Choroid plexus epithelial cell (primary cell): ENCODE measurements at places on chromosomes 7 and 10.

DNA sequence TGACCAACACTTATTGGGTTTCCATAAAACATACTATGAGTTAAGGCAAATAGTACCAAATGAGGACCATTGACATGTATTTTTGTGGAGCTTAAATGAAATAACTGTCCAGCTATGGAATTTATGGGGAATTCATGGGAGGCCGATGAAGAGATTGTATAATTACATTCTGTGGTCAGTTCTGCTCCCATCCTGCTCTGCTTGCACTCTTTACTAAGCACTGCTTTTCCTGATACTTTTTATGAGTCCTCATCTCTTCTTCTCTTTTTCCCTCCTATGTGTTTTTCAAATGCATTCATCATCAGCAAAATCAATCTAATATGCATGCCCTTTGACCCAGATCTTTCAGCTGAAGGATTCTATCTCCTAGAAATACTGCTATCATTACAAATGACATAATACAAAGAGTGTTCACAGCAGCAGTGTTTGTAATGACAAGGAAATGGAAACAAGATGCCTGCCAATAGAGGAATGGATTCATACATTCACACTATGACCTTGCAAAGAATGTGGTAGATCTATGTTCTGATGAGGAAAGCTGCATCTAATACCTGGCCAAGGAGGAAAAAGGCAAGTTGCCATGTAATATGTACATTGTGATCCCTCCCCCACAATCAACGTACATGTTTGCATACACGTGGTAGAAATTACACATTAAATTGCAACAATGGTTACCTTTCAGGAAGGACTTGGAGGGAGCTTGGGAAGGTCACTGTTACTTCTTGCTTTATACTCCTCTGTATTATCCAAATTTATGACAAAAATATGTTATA, 73.9 kb downstream of the PCGF5 start:
- DNase-seq: no peak

- no peak for DNase-seq
Measured at GRCh38 chr10:86755454-86755739, 1.0 kb upstream of the BMPR1A start.

DNA sequence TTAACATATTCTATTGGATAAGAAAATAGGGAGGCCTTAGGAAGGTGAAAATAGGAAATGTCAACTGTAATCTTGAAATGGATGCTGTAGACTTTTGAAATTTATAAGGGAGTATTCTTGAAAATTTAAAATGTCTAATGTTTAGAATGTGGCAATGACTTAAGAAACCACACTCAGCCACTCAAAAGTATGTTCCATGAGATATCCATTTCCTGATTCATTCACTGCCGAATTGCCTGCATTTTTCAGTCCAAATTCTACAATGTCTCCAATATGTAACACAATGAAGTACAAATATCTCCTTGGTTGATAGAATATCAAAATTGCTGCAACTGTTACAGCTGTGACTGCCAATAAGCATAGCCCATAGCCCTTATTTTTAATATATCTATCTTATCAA, 25.9 kb downstream of the PRKG1 start:
- DNase-seq: peak; percentile 24

- peak; percentile 6 for DNase-seq
Measured at GRCh38 chr10:90856261-90856660, 1.6 kb downstream of the HTR7 start.

DNA sequence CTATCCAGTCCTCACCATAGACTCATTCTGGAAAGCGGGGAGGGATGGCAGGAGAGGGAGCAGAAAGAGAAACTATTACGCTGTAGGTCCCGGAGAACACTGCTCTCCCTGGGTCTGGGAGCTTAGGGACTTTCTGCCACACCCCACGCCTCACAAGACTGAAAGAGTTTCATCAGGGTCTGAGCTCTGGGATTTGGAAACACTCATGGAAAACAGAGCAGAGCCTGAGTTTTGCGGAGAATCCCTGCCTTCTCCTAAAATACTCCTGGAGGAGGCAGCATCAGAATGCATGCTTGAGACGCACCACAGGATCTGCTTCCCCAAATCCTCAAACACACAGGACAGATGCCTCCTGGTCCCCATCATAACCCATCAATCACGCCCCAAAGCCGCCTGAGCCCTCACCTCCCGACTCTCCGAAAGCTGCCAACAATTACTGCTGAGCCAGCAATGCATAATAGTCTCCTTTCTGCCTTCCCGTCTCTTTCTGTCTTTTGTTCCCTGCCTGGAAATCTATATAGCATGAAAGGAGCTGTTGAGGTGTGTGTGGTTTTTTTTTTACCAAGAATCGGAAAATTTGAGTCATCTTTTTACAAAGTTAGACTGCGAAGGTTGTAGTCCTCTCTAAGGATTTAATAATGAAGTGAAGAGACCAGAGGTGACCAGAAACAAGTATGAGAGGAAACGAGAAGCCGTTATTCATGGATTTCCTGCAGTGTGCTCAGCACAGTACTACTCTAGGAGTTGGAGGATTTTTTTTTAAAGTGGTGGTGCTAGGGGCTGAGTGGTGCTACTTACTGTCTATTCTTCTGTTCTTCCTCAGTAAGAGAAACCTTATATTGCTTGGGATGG, 37.7 kb downstream of the ASB13 start:
- peak; percentile 46 for DNase-seq

GRCh38 chr10:68816796-68817412, 10.4 kb upstream of the STOX1 start:
- DNase-seq: no peak

GRCh38 chr7:43377196-43377960, 205.5 kb upstream of the STK17A start:
- DNase-seq: no peak

DNA sequence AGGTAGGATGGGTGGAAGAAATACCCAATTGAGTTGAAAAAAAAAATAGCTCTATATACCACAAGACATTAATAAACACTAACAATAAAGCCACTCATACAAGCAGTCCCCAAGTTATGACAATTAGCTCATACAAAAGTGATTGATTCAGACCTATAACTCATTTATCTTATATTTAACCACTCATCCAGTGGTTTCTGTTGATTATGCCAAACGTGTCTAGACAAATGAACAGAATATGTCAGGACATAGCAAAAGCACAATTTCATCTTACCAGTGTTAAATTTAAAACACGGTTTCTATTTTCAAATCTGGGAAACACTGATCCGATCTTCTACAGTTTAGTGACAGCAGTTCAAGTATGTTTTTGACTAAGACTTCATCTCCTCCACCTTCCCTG, 17.0 kb downstream of the ABI1 start:
- no peak for DNase-seq

DNA sequence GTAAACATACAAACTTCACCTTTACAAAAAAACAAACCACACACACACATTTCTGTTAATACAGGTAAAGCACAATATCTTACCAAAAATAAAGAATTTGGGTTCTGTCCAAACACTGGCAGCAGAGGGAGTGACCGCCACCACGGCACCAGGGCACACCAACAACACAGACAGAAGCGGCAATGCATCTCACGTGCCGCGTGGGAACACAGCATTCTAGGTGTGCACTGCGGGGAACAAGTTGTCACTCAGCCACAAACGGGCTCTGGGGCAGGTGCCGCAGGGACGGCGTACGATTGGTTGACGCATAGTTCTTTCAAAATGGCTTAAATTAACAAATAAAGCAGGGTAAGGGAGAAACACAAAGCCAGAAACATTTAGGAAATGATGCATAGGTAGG, 22.3 kb downstream of the PDGFA start:
- DNase-seq: no peak

- no peak for DNase-seq
Measured at GRCh38 chr10:28184810-28185209, 118.1 kb downstream of the MPP7 start.

DNA sequence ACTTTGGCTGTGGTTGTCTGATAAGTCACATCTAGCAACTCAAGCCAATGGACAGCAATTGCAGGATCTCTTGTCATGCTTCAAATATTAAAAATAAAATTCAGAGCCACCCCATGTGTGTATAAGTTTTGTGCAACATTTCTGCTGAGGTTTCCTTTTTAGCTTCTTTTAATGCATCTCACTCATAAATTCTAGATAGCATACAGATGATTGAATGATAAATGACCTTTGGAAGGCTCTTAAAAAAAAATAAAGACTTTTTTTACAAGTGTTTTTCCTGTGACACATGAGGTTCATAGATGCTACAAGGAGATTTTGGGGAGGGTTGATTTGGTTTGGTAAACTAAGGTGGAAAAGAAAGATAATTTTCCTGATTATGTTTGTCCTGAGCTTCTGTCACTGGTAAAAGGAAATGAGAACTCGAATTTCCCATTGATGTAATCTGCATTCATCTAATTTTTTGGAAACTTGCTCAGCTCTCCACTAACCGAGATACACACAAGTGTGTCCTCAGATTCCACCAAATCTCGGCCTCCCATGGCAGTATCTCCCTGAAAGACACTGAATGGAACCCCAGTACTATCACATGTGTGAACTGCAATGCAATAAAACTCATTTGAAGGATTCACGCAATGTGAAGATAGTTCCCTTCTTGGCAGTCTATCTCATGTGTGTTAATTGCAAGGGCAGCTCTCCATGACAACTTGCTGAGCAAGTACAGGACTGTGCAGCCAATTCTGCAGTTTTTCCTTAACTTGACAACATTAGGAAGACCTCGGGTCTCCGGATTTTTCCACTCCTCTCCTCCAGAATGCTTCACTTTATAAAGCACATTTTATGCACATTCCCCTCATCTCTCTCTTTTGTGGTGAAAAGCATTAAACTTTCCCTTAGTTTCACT, 185.4 kb upstream of the PFKP start:
- DNase-seq: no peak

GRCh38 chr7:148330124-148330818, 260.3 kb upstream of the C7orf33 start:
- no peak for DNase-seq

DNA sequence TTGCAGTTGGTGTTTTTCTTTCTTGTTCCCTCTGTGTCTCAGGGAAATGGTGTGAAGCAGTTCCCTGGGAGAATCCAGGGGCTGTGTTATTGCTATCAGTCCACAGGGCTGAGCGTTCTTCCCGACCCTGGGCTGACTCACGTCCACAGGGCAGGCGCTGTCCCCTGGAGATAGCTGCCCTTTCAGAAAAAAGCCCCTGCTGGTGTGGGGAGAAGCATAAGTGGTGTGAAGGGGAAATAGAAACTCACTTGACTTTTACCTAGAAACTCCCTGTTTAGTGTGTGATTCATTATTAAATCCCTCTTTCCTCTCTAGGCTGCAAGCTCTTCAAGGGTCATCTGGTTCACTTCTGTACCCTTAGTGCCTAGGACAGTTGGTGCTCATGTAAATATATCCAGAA, 63.3 kb upstream of the SMNDC1 start:
- DNase-seq: peak; percentile 50

GRCh38 chr7:111098011-111098925, 7.3 kb downstream of the LRRN3 start:
- peak; percentile 80 for DNase-seq

- DNase-seq: no peak
Measured at GRCh38 chr7:134787720-134788119, 8.3 kb downstream of the CALD1 start.

DNA sequence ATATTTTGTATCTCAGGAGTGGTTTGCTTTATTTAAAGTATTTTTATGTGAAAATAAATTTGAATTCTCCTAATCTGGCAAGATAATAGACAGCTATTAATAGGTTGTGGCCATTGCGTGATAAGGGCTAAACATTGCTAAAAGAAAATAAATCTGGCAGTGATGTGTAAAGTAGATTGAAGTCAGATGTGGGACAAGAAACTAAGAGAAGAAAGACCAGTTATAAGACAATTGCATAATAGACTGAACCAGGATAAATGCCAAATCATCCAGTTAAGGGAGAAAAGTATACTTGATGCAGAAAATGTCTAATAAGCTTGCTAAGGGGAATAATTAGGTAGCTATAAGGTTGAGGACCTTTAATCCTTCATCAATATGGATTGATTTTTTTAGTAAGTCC, 197.5 kb upstream of the CSTF2T start:
- peak; percentile 65 for DNase-seq

DNA sequence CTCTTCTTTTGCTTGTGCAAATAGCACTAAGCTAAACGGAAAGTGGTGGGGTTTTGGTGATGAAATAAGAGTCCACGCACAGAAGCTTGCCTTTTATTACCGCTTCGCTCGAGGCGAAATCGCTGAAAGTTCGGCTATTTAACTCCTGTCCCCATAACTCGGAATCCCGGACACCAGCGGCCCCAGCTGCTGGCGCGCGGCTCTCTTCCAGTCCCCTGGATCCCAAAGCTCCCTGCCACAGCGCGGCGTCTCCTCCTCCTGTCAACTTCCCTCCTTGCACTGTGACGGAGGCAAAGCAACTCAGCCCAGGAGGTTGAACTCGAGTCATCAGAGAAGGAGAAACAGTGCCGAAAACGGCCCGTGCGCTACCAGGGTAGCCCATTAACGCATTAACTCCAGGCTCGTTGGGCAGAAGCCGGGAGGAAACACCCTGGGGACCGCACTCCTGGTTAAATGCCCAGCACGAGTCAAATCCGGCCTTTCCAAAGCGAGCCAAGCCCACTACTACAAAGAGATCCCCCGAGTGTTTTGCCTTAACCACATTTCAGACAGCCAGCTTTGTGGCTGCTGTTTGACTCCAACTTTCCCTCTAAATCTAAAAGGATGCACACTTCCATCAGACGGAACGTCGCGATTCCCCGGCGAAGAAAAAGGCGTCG, 1.3 kb downstream of the SEMA3D start:
- DNase-seq: peak; percentile 55

DNA sequence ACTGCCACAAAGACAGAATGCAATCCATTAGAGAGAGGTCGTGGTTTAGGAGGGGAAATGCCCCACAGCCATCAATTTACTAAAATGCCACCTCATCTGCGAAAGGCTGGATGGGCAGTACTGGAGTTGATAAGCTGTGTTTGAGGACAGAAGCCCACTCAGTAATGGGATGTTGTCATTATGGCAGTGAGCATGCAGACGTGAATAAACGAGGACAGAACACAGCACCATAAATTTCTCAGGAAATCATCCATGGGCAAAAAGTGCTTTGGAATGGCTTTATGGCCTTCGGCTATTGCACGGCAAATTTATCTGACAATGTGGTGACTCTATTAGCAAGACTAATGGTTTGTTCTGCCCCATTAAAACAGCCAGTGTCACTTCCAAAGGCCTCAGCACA, 15.9 kb upstream of the C10orf53 start:
- DNase-seq: no peak

DNA sequence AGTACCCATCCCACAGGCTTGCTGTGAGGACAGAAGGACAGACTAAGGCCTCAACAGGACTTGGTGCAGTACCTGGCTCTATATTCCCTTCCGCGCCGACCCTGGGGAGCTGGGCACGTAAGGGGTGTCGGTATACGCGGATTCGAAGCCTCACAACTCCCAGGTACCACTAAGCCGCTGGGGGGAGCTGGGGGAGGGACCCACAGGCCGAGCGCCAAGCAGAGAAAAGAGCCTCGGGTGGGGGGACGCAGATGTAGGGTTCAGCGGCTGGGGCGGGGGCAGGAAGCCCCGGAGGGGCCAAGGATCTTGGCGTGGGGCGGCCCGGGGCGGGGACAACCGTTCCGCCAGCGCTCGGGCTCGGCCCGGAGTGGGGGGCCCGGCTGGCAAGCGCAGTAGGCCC, 126.4 kb upstream of the ZNF746 start:
- peak; percentile 38 for DNase-seq

GRCh38 chr10:113947184-113948041, 93.0 kb downstream of the NHLRC2 start:
- no peak for DNase-seq

- no peak for DNase-seq
Measured at GRCh38 chr7:32869716-32870115, 21.8 kb downstream of the KBTBD2 start.

- no peak for DNase-seq
Measured at GRCh38 chr10:11332846-11333245, 278.6 kb downstream of the USP6NL start.

- no peak for DNase-seq
Measured at GRCh38 chr10:58642916-58643428, 130.3 kb downstream of the BICC1 start.
